ENCODE measurements at places on chromosomes 2 and 18.

GRCh38 chr2:31318361-31319336 lies 84.7 kb downstream of the EHD3 start:
- DNase-seq: no peak

GRCh38 chr18:79440316-79441110 lies 44.8 kb downstream of the NFATC1 start:
- DNase-seq: no peak

DNA sequence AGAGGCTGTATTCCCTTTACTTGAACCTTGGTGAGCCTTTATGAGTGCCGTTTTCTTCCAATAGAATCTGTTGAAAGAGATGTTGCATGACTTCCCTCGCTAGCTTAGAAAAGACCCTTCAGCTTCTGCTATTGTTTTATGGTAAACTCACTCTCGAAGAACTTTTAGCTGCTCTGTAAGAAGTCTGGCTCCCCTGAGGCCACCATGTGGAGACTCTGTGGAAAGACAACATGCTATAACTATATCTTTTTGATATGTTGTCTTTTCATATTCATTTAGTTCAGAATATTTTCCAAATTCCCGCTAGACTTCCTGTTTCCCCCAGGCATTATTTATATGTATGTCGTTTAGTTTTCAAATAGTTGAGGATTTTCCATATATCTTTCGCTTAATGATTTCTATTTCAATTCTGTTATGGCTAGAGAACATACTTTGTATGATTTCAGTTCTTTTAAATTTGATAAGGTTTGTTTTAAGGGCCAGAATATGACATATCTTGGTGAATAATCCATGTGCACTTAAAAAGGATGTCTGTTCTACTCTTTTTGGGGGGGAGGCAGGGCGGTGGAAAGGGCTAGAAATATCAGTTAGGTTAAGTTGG lies 64.1 kb downstream of the PTPN4 start:
- DNase-seq: no peak

DNA sequence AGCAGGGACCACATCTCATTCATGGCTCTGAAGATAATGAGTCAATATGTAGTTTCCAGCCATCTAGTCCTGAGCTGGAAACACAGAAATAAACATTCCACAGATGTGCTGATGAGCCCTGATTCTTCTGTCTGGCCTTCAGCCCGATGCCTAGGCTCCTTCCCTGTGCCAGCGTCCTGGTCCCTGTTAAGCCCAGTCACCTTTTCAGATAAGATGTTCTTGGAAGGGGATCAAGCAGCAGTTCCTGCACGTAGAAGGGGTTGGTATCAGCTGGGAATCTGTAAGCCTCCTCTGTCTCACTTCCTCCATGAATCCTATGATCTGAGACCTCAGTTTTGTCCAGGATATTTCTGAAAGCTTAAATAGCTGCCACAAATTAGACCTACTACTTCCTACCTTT lies 149.3 kb downstream of the TTC32 start:
- DNase-seq: no peak

DNA sequence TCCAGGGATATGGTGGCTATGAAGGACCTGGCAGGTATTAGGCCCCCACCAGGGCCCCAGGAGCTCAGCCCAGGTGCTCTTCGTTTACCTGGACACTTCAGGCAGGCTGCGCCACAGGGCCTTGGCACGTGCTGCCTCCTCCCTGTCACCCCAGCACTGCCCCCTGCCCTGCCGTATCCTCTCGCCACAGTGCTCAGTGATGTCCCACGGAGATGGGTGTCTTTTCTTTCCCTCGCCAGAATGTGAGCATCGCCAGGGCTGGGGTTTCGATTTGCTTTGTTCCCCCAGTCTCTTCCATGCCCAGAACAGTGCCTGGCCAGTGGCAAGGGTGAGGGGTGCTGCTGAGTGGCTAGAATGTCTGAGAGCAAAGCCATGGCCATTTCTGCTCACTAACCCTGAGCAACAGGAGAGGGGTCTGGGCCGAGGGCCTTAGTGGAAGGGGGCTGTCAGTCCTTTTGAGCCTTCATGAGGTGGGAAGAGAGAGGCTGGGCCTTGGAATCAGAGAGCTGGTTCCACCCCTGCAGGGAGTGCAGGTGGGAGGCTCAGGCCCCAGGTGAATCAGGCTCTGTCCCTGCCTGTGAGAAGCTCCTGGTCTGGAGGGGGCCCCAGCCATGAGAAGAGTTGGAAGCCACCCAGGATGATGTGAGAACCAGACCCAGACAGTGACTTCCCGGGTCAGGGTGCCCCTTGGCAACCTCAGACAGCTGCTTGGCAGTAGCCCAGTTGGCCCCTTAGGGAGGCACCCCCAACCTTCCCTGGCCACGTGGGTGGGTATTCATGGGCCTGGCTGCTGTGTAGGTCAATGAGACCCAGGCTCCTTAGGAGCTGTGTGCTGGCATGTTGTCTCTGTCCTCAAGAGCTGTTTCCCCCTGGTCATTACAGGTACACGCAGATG lies 129.9 kb upstream of the HS6ST1 start:
- DNase-seq: no peak

- DNase-seq: no peak
Measured at GRCh38 chr2:136766073-136766404, 694 bp downstream of the THSD7B start.

DNA sequence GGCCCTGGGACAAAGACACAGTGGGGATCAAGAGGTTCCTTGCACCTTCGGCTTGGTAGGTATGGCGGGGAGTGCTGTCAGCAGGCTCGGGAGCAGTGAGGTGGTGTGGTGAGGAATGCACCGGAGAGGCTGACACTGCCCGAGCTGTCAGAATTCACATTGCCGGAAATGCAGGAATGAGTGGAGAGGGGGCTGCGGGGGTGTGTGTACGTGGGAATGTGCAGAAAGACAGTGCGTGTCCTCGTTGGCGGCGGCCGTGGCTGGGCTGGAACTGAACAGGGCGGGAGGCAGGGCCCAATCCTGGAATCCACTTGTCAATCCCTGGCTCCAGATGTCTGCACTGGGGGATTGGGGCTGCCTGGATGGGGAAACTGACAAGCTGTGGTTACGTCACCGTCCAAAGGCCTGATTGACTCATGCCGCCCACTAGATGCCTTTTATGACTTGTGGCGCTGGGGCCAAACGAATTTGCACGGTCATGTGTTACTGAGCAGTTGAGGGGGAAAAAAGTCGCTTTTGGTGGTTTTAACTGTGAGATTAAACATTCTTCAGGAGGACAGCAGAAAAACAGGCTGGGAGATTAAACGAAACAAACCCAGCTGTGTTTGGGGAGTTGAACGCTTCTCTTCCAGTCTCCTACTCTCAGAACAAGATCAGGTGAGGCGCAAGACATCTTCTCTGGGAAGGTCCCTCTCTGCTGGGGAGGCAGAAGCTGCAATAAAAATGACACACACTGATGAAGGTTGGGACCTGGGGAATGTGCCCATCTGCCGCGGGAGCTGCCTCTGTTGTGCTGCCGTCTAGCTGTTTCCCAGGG lies 189.4 kb upstream of the GLI2 start:
- DNase-seq: no peak

GRCh38 chr2:105299290-105299689 lies 30.2 kb downstream of the TGFBRAP1 start:
- DNase-seq: no peak

GRCh38 chr2:159973325-159973724 lies 89.1 kb downstream of the PLA2R1 start:
- DNase-seq: no peak

- DNase-seq: no peak
Measured at GRCh38 chr2:144886862-144887261, 366.9 kb upstream of the ZEB2 start.

DNA sequence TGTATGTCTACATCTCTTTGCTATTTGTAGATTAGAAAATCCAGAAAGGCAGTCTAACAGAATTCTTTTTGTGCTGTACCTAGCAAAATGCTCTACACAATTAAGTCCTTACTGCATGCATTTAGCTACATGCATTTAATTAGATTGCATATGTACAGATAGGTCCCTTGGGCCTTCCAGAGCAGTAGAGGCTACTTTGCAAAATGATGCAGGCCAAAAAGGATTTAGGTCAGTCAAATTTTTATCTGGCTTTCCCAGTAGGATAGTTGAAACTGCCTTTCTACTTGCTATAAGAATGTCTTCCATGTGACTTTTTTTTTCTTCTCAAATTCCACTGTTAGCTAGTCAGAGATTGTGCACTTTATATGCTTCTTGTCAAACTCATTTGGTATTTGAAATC lies 19.3 kb downstream of the GALNT13 start:
- no peak for DNase-seq

GRCh38 chr2:201420442-201421113 lies 30.7 kb downstream of the TRAK2 start:
- no peak for DNase-seq

Data from stimulated activated CD8-positive, alpha-beta memory T cell treated with anti-CD3 and anti-CD28 coated beads, Interleukin-7, amount 100 ng/mL, for 1 hour (primary cell).